NCI-H1436 treated with DMSO at 0.1 percent for 48 hours (cell line): ENCODE measurements at places on chromosomes 16 and 17.

- DNase-seq = no peak
These were observed 252.5 kb downstream of the SLC39A11 start for GRCh38 chr17:72840019-72840418.

GRCh38 chr17:75108193-75108592 is 1.6 kb upstream of the ARMC7 start:
- DNase-seq = no peak

DNA sequence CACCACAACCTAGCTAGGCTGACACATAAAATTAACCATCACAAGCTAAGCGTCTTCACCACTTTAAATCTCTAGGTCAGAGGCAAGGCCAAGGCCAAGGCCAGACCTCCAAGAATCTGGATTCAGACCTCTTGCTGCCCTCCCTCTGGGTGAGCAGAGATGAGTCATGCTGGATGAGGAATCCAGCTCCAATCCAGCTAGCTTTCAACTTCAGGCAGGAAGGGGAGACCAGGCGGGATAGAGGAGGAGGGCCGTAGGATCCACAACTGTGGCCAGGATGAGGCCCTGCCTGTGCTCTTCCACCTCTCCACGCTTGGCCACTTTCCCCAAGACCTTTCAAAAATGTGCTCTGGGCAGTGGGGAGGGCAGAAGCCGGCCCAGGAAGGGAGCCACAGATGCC is 14.7 kb downstream of the LRRC75A start:
- no peak for DNase-seq

DNA sequence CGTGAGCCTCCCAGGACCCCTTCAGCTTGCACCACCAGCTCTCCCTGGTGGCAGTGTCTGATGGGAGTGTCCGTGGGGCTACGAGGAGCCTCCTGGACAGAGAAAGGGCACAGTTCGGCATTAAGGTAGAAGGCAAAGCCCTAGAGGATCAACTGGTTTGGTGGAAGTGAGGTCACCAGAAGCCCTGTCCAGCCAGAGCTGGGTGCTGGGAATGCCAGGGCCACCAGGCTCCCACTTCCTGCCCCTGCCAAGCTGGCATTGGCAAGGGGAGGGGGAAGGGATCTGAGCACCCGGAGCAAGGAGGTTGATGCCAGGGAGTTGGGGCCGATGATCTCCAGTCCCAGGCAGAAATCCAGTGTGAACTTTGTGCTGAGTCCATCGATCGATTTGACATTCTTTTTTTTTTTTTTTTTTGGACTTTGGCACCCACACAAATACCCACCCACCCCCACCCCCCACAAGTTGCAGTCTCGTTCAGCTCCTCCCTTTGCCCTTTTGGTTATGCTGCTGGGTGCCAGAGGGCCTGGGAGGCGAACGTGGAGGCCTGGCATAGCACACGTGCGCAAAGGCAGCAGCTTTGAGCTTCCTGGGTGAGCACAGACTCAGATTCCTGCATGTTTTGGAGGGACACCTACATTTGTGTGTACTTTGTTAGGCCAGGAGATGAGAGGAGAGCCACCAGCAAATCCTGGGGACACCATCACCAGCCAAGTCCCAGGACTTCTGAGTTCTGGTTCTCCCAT is 2.1 kb downstream of the NHERF1 start:
- DNase-seq = no peak
